ENCODE measurements at places on chromosomes 4 and X.

- DNase-seq = no peak
Observed at GRCh38 chr4:155703486-155704247, 37.0 kb downstream of the GUCY1A1 start.

DNA sequence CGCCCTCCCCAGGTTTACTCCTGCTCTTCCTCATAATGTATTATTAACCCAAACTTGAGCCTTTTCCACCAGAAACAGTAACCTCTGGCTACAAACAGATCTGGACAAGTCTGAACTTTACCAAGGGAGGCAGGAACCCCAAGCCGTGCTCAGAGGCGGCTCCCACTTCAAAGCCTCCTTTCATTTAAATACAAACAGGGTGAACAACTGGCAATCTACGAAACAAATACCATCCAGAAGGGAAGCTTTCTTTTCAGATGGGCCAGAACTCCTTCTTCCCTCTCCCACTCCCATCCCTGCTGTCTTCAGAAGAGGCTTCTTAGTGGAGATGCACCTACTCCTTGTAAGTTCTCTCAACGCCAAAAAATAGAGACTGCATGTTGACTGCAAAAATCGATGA is 2.1 kb upstream of the GPC4 start:
- DNase-seq = no peak

DNA sequence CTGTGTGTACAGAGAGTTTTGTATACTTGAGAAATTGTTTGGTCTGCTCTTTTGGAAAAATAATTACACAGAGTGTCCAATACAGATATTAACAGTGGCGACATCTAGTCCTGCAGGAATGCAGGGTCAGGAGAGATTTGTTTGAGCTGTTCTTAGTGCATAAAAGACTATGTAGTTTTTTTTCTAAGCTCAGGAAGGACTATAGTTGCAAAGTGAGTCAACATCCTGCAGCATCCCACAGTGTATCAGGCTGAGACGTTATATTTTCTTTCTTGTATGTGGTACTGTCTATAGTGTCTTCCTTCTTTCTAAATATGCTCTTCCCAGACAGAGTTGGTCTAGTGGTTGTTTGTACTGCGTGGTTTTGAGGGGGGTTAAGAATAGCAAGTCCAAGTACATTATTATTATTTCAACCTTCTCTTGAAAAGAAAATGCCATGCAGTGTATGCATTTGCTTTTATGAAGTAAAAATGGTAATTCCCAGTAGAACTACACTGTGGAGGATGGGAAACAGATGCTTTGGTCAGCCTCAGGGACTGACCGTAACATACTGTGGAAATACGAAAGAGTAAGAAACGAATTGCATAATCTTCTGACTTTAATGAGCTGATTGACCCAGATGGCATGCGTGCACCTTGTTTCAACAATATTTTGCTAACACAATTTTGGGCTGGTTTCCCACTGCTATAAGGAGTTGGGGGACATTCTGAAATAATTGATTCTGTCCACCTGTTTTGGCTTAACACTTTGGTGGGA is 67.4 kb downstream of the DMP1 start:
- no peak for DNase-seq

GRCh38 chr4:123661080-123661737 is 264.6 kb downstream of the SPRY1 start:
- no peak for DNase-seq

DNA sequence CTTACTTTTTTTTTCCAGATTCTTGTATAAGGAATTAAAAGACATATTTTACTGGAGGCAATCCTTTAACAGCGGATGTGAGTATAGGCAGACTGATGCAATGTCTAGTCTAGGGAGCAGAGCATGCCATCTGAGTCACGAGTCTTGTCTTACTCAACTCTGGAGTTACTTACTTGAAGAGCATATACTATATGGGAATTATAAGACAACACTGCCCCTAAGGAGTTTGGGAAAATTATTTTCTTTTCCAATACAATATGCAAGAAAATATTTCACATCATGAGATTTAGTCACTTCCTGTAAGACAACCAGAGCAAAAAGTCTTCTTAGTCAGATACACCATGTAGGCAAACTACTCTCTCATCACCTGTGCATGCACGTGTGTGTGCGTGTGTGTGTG is 537.3 kb upstream of the FTHL17 start:
- no peak for DNase-seq

DNA sequence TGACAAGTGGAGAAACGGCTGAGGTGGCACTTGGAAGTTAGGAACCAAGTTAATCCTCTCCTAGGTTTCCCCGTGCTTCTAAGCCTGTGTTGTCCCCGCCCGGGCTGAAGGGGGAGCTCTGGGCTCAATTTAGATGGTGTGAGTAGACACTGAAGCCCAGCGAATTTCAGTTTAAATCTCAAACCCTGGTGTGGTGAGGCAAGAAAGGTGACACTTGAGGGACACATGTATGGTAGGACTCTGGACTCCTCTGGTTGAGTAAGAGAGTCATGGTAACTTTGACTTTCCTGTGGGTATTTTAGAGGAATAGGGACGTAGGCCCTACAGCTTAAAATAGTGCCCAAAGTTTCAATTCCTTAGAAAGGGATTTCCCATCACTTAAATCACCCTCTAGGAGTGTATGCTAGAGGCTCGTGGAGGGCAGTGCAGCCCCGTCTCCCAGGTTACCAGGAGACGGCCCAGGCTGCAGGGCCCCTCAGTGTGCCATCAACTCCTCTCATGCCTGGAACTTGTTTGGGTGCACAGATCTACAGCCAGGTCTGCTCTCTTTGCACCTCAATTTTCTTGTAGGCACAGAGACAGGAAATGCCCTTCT is 24.0 kb downstream of the HAND2 start:
- DNase-seq = peak; percentile 43

- DNase-seq = no peak
Observed at GRCh38 chrX:13432414-13433297, 112.8 kb upstream of the ATXN3L start.

Measured in CD4-positive, alpha-beta T cell treated with Interleukin-1 beta for 1 hour (primary cell).